Stomach (tissue), 19 donors: ENCODE measurements at places on chromosomes 16 and 17. TPM values are rescaled to one million over a fixed set of nuclear protein-coding genes. Genes with fewer than 3 reads are reported as not detected.

GRCh38 chr16:17331991-17332390 is 138.8 kb downstream of the XYLT1 start:
- H3K4me1 ChIP-seq = peaks cover 23% of the 10 kb centered on the region
- no peak for DNase-seq
- peak overlapping the region; percentile 78 for H3K27ac ChIP-seq
- H3K36me3 ChIP-seq = no peaks in the 10 kb centered on the region

The PMP22 gene
- 35.6 TPM for total RNA-seq

DNA sequence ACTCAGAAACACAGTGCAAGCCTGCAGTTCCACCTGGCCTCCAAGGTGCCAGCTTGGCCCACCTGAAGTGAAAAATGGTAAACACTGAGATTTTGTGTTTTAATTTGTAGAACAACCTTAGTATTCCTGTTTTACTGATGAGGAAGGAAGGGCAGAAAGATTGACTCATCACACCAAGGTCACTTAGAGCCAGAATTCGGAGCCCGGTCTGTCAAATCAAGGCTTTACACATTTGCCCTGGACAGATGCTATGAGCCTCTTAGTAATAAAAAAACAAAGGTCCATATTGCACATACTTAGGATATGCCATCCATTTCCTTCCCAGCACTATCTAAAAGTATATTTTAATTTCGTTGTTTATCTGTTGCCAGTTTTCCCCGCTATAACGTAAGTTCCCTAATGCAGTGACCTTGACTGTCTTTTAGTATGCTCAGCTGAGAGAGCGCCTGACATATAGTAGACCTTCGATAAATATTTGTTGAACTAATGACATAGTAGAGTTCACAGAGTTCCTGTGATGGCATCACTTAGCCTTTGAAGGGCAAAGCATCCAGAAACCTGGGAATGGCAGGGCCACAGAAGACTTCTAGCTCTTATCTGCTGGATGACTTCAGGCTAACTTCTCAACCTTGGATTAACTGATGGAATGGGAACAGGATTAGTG is 7.2 kb upstream of the TBKBP1 start:
- peak overlapping the region; percentile 65 for H3K27ac ChIP-seq
- H3K36me3 ChIP-seq = peaks cover 44% of the 10 kb centered on the region
- no peak overlapping the region for H3K4me3 ChIP-seq
- DNase-seq = no peak
- peaks cover 23% of the 10 kb centered on the region for H3K4me1 ChIP-seq
- H3K27me3 ChIP-seq = no peaks in the 10 kb centered on the region

The RAB37 gene
- not detected for total RNA-seq

DNA sequence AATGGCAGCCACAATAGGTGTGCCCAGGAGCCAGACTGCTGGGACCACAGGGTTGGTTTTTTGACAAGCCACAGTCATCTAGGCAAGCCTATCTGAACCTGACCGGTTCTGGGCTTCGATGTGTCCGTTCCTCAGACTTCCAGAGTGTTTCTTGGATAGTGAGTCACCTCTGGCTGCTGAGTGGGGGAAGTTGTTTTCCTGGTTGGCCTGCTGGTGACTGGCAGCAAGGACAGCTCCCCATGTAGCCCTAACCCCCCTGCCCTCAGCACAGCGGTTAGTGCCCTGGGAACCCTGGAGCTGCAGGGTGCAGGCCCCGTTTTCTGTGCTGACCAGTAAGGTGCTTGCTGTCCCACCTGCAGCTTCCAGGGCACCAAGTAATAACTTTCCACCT is 65.5 kb downstream of the PLD6 start:
- no peak overlapping the region for H3K4me3 ChIP-seq
- H3K36me3 ChIP-seq = peaks cover 100% of the 10 kb centered on the region
- H3K27me3 ChIP-seq = no peaks in the 10 kb centered on the region
- DNase-seq = no peak
- H3K27ac ChIP-seq = no peak overlapping the region

DNA sequence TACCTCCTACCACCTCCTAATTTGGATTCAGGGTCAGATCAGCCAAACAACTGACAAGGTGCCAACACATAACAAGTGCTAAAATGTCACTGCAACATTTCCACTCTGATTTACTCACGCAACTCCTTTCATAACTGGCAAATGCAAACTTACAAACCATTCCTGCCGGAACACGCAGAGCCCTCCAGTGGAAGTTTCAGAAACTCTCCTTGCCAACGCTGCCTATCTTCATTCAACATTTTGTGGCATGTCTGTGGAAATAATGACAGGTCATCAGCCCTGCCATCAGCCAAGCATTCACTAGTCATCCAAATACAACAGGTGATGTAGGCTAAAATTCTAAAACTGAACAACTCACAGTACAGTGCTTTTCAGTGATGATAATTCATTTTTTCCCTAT is 37.7 kb upstream of the OR3A1 start:
- no peak overlapping the region for H3K27ac ChIP-seq
- no peaks in the 10 kb centered on the region for H3K4me1 ChIP-seq
- no peak for DNase-seq
- no peaks in the 10 kb centered on the region for H3K36me3 ChIP-seq

DNA sequence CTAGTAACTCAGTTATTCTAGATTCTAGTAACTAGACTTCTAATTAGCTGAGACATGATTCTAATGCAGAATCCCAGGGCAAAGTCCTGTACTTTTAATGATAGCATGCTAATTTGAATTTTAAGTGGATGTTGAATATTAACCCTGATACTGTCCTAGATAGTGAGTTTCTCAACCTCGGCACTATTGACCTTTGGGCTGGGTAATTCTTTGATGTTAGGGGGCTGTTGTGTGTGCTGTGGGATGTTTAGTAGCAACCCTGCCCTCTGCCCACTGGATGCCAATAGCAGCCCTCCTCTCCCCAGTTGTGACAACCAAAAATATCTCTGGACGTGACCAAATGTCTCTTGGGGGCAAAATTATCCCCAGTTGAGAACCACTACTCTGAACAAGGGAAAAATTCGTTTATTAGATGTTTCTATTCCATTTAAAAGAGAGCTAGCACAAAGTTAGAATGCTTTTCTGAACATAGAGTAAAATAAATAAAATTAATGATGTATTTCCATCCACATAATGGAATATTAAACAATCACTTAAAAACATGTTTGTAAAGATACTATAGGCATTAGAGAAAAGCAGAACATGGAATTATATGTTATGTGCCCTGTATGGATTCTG is 30.2 kb downstream of the SALL1 start:
- H3K4me1 ChIP-seq = no peaks in the 10 kb centered on the region
- no peak overlapping the region for H3K27ac ChIP-seq

The RND2 gene
- total RNA-seq = 1.2 TPM

GRCh38 chr16:67246756-67247191 is 507 bp downstream of the FHOD1 start:
- peak overlapping the region; percentile 83 for H3K4me3 ChIP-seq
- DNase-seq = peak; percentile 95
- peaks cover 71% of the 10 kb centered on the region for H3K4me1 ChIP-seq
- H3K27me3 ChIP-seq = peaks cover 39% of the 10 kb centered on the region
- H3K27ac ChIP-seq = peak overlapping the region; percentile 87

DNA sequence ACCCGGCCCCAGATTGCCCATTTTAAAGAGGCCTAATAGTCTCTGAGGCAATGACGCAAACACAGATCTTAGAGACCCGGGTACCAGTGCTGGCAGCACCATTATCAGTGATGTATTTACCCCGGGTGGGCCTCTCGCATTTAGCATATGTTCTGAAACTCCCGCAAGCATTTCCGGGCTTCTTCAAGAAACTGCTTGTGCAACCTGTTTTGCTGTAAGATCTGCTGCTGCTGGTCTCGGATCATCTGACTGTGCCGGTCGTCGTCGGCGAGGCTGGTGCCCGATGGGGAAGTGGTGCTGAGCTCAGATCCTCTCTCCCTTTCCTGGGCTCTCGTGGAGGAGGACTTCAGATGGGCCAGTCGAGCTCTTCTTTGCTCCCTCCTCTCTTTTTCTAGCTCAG is 12.5 kb downstream of the CEP295NL start:
- H3K4me1 ChIP-seq = peaks cover 96% of the 10 kb centered on the region
- no peaks in the 10 kb centered on the region for H3K36me3 ChIP-seq
- H3K4me3 ChIP-seq = no peak overlapping the region
- no peaks in the 10 kb centered on the region for H3K27me3 ChIP-seq
- peak; percentile 57 for DNase-seq

DNA sequence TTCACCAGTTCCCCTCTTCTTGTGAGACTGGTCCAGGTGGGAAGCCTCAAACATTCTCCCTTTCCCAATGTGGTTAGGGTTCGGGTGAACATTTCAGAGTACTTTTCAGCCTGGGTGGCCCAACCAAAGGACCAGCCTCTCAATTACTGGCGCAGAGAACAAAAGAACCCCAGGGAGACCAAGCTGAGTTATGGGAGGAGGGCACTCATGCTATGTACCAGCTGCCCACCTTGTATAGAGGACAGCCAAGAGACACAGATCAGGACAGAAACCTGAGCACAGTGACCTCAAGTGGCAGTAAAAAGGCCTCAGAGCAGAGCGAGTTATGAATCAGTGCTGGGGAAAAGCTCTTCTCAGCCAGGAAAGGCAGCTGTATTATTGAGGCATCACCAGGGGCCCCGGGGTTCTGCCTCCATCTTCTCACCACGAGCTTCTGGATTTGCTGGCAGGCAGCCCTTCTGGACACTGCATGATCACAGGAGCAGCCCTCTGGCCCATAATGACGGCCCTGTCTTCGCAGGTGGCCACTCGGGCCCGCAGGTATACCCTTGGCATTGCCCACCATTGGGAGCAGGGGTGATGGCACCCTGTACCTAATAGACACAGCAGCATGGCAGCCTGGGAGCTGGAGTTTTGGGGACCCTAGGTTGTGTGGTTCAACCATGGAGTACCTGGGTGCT is 3.8 kb downstream of the G6PC3 start:
- H3K36me3 ChIP-seq = peaks cover 52% of the 10 kb centered on the region
- no peak overlapping the region for H3K27ac ChIP-seq
- H3K27me3 ChIP-seq = no peaks in the 10 kb centered on the region
- peaks cover 32% of the 10 kb centered on the region for H3K4me1 ChIP-seq

- H3K4me1 ChIP-seq = peaks cover 54% of the 10 kb centered on the region
- H3K27ac ChIP-seq = peak overlapping the region; percentile 90
- H3K4me3 ChIP-seq = peak overlapping the region; percentile 75
- no peaks in the 10 kb centered on the region for H3K36me3 ChIP-seq
- DNase-seq = no peak
These were observed 14.0 kb downstream of the ATP5PD start for GRCh38 chr17:75032720-75033280.

GRCh38 chr16:30941600-30942425 is 7.1 kb upstream of the ORAI3 start:
- peak overlapping the region; percentile 51 for H3K27ac ChIP-seq
- H3K4me3 ChIP-seq = peak overlapping the region; percentile 2
- peaks cover 70% of the 10 kb centered on the region for H3K36me3 ChIP-seq
- H3K4me1 ChIP-seq = peaks cover 7% of the 10 kb centered on the region

The CLEC19A gene
- not detected for total RNA-seq
